ENCODE measurements at places on chromosomes 2 and 18. TPM values are rescaled to one million over a fixed set of nuclear protein-coding genes. Genes with fewer than 3 reads are reported as not detected.
A peak's percentile ranks its signal among the peaks of the same experiment; 100 is the strongest.

The FLACC1 gene
- total RNA-seq, result 1.2 TPM

DNA sequence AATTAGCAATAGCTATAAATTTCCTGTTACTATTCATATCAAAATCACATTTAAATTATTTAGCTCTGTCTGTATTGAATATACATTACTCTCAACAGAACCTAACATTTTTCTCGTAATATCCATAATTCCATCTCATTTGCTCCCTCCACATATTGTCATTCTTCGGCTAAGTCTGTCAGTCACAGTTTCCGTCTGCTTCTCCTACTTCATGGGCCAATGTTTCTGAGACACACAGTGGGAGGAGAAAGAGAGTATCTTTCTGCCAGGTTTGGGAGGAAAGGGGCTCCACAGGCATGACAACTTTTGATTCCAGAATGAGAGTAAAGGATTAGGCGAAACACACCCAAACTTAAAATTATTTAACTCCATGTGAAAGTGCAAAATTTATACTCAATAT is 273.1 kb upstream of the SMIM21 start:
- DNase-seq, result no peak

GRCh38 chr2:19685731-19686130 is 216.1 kb downstream of the TTC32 start:
- DNase-seq, result peak; percentile 18

The AGXT gene
- not detected for total RNA-seq

GRCh38 chr2:30899516-30900054 is 92.3 kb upstream of the CAPN13 start:
- no peak for DNase-seq

DNA sequence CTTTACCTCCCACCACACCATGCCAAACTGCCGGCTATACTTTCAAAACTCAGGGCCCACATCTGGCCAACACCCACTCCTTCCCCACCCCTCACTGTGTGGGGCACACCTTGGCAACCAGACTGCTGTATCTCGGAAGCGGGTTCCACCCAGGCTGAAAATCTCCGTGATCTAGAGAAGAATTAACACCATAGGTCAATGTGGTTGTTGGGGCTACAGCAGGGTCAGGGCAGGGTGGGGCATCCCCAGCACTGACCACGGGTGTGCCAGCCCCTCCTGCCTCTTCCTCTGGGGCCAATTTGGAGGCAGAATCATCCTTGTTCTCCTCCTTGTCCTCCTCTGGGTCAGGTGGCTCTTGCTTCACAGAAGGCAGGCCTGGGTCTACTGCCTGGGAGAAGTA is 6.3 kb upstream of the CFAP53 start:
- no peak for DNase-seq

The EGR4 gene
- not detected for total RNA-seq

DNA sequence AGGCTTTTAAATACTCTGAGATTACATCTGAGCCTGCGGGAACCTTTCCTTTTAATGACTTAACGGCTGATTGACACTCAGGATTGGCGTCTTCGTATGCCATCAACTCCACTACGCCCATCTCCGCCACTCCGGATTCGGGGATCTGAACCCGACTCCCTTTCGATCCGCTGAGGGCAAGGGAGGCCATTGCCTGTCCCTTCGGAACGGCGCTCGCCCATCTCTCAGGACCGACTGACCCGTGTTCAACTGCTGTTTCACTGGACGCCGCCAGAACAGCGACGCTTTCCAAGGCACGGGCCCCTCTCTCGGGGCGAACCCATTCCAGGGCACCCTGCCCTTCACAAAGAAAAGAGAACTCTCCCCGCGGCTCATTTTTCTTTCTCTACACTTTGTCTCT is 90.4 kb downstream of the PID1 start:
- DNase-seq, result no peak

DNA sequence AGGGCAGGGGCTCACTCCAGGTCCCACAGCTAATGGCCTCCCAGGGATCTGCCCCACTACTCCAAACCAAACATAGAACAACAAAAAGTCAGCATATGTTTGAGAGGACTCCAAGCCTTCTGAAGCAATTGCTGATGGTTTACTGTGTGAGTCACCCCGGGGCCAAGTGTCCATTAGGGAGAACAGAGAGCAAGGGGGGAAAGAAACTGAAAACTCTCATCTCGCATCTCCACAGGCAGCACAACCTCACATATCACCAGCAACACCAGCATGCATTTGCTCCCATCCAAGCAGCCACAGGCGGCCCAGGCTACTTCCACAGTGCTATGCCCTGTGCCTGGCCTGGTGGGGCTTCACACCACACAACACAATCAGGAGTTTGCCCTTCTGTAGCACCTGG is 39.1 kb downstream of the CYRIA start:
- DNase-seq, result peak; percentile 62

The ESPNL gene
- total RNA-seq, result not detected

- DNase-seq, result no peak
These were observed 52.5 kb downstream of the USP40 start for GRCh38 chr2:233513953-233514655.

DNA sequence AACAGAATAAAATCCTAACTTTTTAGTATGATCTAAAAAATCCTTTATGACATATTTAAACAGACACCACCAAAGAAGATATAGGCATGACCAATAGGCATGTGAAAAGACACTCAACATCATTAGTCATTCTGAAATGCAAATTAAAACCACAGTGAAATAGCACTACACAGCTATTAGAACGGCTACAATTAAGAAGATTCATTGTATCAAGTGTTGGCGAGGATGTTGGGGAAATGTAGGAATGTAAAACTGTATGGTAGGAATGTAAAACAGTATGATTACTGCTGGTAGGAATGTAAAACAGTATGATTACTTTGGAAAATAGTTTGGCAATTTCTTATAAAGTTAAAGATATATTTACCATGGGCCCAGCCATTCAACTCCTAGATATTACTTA is 253.3 kb upstream of the TCF4 start:
- no peak for DNase-seq

- DNase-seq, result no peak
These were observed 102.0 kb downstream of the SH3RF3 start for GRCh38 chr2:109230941-109231420.

Measured in Caki2 (cell line).